Posterior vena cava (tissue), 2 donors: ENCODE measurements at places on chromosomes 6 and 20. TPM values are rescaled to one million over a fixed set of nuclear protein-coding genes. Genes with fewer than 3 reads are reported as not detected.

DNA sequence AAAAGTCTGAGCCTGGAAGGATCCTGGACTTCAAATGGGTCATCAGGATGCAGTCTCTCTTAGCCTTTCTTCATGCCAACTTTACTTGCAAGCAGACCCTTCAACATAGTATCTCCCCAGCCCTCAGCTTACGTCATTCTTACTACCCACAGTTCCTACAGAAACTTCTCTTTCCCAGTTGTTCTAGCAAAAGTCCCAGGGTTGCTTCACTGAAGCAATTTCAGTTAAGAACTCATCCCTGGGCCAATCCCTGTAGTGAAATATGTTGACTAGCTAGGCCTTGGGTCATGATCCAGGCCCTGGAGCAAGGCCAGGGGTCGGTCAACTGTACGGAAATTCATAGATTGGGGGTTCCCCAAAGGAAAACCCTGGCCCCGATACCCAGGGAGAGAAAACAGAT lies 8.6 kb upstream of the FAM83D start:
- no peak for DNase-seq

GRCh38 chr20:10288954-10289646 lies 70.5 kb downstream of the SNAP25 start:
- no peak for DNase-seq

DNA sequence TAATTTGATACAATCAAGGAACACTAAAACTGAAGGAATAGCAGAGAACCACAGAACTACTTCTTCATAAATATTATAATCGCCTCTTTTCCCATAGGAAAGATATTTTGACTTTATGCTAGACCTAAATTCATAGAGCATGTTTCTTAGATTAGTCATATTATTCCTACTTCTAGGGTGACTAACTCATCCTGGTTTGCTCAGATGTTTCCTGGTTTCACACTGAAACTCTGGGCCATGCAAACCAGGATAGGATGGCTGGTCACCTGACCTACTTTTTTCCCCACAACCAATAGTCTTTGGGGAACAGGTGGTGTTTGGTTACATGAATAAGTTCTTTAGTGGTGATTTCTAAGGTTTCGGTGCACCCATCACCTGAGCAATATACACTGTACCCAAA lies 42.8 kb downstream of the MMS22L start:
- no peak for DNase-seq

DNA sequence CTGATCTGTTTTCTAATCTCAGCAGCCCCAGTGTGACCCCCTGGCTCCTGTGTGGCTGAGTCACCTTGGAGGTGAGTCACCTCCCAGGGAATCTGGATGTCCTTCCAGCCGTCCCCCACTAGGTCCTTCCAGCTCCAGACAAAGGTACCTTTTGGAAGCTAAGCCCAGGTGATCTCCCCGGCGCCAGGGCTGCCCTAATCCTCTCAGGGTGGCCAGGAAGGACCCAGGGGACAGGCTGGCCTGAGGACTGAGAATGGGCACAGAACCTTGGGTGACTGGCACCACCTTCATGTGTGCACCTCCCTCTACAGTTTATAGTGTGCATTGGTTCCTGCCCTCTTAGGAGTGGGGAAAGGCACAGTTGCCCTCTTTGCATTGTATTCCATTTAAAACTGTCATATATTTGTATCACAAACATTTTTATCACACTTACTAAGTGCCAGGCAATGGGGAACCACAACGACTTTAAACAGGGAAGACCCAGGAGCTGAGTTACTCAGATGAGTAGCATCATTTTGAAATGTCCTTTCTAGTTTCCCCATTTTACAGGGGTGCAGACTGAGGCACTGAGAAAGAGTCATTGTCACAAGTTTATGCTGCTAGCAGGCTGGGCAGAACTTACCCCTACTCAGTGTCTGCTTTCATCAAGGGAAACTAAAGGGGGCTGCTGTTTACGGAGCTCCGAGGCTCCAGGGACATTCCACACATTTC lies 2.6 kb upstream of the BPIFB4 start:
- DNase-seq: no peak

- DNase-seq: no peak
Observed at GRCh38 chr20:50017576-50018248, 34.9 kb downstream of the SNAI1 start.

DNA sequence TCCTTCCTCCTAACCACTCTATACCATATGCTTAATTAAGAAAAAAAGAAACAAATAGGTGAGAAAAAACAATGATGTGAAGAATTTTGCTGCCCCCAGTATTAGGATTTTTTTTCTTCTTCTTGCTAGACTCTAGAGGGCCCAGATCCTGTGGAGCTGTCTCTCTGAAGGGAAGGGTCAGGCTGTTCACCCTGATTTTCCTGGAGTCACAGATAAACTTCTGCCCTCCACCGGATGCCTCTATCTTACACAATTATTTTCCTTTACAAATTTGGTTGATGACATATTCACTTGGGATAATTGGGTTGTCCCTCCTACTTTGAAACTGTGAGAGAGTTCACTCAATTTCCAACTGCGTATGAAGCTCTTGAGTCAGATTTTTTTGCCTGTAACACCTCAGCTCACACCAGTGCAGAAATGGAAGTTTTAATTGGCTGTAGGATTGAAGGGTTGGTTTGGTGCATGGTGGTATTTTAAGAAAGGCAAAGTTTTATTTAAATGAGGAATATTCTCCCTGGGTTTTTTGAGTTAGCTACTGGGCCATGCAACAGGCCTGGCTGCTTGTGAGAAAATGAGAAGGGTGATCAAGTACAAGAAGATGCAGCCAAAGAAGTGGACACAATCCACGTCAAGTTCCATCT lies 73.7 kb upstream of the ESR1 start:
- DNase-seq: no peak

DNA sequence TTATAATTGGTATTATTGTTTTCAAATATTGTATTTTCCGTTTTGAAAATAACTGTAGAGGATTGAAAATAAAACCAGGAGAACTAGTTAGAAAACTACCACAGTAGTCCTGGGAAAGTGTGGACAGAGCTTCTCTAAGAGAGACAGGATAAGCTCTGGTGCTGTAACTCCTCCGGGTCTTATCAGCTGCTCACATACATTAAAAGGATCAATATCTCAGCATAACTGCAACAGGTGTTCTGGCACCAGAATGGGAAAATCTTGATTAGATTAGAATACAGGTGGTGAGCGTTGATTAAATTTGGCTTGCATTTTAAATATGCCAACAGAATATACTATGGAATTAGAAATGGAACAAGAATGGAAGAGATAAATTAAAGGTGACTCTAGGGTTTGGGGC lies 1138.9 kb upstream of the ADGRB3 start:
- no peak for DNase-seq

DNA sequence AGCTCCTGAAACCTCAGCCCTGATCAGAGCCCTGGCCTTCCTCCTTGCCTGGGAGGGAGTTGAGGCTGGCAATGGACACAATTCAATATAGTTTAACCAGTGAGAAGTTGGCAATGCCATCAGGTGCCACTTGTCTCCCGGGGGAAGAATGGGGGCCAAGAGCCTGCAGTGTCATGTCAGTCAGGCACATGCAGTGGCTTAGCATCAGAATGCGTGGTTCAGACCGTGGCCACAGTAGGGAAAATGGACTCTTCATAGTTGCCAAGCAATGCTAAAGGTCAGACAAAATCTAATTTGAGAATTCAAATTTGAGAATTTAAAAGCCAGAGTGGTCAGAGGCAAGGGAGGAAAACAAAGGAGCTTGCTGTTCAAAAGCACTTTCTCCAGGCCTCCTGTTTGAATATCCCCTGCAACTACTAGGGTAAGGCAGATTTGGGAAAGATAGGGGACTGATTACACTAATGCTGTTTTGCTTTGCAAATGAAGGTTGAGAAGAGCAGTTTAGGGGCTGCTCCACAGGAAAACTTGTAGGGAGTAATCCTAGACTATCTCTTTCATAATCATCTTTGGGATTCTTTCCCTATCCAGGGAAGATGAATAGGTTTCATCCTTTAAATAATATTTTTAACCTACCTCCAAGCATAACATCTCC lies 33.1 kb upstream of the CLIC5 start:
- no peak for DNase-seq

GRCh38 chr6:14518515-14519217 lies 401.1 kb downstream of the CD83 start:
- DNase-seq: no peak

- DNase-seq: no peak
Observed at GRCh38 chr20:2708073-2708415, 15.5 kb downstream of the EBF4 start.

DNA sequence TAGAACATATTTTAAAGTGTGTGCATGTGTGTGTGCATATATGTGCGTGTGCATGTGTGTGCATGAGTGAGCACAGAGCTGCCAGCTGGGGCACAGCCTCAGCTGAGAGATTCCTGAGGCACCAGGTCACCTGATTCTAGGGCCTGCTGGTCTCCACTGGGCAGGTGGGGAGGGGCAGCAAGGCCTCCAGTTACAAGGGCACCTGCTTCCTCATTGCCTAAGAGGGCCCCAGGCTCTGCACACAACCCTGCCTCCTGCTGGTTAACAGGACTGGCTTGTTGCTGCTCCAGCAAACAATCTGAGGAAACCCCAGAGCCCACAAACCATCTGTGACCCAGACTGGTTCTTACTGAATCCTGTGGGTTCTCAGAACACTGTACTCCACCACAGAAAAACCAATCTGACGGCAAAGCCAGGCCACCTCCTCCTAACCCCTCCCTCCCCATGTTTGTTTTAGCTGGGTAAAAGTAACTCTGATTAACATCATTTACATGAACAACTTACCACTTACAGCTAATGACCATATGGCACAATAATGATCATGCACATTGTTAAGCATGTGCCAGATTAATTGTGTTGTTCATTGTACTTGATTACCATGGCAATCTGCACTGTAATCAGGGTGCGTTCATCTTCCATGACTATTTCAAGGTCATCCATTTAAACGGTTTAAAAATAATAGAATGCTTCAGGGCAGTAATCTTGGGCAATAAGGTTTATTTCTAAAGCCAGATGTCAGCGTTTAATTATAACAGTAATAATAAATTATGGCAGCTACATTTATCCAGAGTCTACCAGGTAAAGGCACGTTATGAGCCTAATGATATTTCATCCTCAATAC lies 23.1 kb upstream of the UBE2J1 start:
- DNase-seq: no peak

DNA sequence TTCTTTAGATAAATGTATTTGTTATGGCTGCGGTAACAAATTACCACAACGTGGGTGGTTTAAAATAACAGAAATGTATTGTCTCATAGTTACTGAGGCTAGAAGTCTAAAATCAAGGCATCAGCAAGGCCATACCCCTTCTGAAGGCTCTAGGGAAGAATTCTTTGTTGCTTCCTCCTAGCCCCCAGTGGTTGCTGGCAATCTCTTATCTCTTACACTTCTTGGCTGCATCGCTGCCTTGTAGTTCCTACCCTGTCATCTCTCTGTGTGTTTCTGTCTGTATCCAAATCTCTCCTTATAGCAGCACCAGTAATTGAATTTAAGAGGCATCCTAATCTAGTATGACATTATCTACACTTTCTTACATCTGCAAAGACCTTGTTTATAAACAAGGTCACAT lies 534.7 kb downstream of the PHF3 start:
- no peak for DNase-seq

DNA sequence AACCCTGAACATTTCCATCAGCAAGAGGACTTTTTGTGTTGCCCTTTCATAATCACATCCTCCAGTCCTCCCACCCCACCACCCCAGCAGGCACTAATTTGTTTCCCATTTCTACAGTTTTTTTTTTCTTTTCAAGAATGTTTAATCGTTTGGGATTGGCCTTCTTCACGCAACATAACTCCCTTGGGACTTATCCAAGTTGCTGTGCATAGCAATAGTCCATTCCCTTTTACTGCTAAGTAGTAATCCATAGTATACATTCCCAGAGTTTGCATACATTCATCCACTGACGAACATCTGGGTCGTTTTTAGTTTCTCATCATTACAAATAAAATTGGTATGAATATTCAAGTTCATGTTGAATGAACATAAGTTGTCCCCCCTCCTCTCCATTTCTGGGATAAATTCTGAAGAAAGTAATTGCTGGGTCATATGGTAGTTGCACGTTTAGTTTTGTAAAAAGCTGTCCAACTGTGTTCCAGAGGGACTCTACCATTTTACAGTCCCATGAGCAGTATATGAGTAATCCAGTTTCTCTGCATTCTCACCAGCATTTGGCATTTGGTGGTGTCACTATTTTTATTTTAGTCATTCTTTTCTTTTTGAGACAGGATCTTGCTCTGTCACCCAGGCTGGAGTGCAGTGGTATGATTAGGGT lies 90.8 kb downstream of the DOK5 start:
- DNase-seq: no peak

DNA sequence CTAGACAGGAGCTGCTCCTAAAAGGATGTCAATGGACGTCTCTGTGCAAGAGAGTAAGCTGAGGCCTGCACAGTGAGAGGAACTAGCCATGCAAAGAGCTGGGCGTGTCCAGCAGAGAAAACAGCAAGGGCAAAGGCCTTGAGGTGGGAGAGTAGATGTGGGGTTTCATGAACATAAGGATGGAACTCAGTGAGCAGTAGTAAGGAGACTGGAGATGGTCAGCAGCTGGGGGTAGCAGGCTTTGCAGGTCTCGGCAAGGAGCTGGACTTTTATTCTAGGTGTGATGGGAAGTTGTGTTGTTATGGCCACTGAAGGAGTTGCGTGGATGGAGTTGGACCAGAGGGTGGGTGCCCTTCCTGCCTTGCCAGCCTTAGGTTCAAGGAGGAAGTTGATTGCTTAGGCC lies 90.7 kb upstream of the SIRPA start:
- no peak for DNase-seq

GRCh38 chr6:168414336-168415097 lies 26.5 kb upstream of the SMOC2 start:
- DNase-seq: no peak

DNA sequence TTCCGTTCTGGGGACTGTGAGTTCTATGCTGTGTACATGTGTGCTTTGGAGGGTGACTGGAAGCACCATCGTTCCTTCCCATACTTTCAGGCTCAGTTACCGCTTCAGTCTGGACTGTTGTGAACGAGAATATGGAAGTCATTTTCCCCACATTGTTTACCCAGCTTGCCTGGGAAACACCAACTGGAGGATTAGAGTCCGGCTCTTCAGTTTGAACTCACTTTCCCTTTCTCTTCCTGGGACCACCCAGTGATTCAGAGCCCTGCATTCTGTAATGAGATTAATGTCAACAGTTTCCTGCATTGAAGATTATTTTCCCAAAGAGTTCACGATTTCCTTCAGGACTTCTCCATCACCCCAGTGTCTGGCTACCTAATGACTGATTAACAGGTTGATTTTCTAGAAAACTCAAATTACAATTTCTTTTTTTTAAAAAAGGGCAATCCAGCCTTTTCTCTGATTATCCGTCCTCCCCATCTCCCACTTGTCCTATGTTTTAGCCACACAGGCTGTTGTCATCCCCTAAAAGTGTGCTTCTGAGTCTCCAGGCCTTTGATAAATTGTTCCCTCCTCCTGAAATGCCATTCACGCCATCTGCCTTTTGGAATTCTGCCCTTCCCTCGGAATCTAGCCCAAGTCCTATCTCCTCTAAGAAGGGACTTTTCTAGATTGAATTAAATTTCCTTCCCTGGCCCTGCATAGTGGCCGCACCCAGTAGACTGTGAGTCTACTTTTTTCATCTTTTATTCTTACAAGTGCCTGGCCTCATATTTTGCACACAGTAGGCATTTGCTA lies 3.3 kb upstream of the TAGAP start:
- DNase-seq: no peak

FNDC11 gene
- 0.19 TPM for total RNA-seq

MOXD1 gene
- total RNA-seq: 2.0 TPM

CST2 gene
- 1.2 TPM for total RNA-seq

TREM2 gene
- total RNA-seq: 8.6 TPM

IL17F gene
- not detected for total RNA-seq

TFAP2C gene
- total RNA-seq: 0.23 TPM
